ENCODE measurements at places on chromosomes 2 and 18.

- DNase-seq, result no peak
Observed at GRCh38 chr2:8357738-8358518, 323.9 kb upstream of the ID2 start.

DNA sequence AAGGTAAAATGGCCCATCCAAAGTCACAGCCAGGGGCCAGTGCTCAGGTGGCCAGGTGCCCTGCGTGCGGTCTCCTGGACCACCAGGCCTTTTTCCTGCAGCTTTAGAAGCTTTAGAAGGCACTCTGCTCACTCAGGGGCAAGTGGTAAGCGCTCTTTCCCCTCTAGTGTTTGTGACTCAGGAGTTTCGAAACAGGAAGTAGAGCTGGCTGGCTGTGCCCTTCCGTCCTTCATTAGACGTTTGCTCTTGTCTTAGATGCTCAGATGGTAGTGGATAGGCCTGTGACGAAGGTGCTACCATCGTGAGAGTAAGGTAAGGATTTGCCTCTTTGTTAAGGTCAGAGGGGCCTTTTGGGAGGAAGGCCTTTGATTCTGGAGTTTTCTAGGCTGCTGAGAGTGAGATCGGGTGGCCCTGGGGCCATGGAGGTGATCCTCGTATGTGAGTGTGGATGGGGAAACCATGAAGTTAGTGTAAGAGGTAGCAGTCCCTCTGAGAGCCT, at the start of gene CASP8:
CASP8 (plus strand) TSS at position 235 of the 499 bp plus-strand sequence. CDS start 5,951 bp downstream, outside the sequence.
- no peak for DNase-seq

DNA sequence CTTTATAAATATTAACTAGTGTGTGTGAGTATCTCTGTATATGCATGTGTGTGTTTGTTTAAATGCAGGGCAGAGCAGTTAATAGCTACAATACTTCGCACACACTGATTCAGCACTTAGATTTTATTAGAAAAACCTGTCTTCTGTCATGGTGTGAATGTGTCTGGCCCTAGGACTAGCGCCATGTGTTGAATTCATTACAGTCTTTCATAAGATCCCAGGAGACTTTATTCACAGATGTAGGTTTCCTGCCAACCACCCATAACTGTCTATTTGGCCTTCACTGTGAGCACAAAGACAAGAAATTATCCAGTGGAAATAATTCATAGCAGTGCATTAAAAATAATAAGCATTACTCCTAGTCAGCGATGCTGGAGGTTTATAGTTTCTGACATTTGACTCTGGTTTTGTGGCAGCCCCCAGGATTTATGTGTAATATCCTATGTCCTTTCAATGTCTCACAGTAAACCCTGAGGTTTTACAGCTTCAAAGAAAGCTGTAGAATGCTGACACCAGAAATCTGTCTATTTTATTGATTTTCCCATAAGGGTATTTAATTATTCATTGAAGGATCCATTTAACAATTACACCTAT, 93.9 kb downstream of the ZNF804A start:
- DNase-seq, result no peak

GRCh38 chr18:54030434-54030833, 194.0 kb downstream of the MBD2 start:
- DNase-seq, result no peak

DNA sequence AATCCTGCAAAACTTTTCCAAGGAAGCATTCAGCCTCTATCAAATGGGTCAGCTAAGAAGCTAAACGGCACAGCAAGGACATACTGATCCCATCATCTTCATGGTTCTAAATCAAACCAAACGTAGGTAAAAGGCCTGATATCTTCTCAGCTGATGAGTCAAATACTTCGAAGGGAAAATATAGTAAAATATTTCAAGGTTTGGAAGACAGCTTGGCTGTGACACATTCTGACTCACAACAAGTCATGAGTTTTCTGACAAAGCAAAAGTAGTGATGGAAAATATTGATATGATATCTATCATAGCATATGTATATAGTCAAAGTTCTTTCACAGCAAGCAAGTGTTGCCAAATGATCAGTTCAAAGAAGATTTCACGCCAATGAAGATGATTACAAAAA, 31.5 kb downstream of the DOCK10 start:
- no peak for DNase-seq
